Amniotic stem cell (primary cell): ENCODE measurements at places on chromosomes 4 and X.

GRCh38 chr4:158202481-158202880, 7.8 kb upstream of the TMEM144 start:
- DNase-seq: no peak

GRCh38 chr4:183960962-183961541, 55.9 kb downstream of the STOX2 start:
- no peak for DNase-seq

GRCh38 chr4:18318682-18319388, 297.3 kb upstream of the LCORL start:
- no peak for DNase-seq

DNA sequence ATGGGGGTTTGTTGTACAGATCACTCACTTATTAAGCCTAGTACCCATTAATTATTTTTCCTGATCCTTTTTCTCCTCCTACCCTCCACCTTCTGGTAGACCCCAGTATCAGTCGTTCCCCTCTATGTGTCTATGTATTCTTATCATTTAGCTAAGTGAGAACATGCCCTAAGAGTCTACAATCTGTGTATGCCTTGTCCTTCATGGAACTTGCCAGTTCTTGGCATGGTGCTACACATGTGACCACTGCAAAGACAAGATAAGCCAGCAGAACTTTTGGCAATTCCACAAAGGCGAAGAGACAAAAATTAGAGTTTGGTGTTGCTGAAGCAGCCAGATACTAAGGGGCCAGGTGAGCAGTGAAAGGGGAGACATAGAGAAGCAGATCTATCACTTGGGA, 101.3 kb downstream of the CORIN start:
- DNase-seq: no peak

- DNase-seq: no peak
Measured at GRCh38 chrX:78123190-78123589, 16.3 kb downstream of the TAF9B start.

- DNase-seq: no peak
Measured at GRCh38 chrX:107716118-107716684, 59.4 kb downstream of the TSC22D3 start.

- no peak for DNase-seq
Measured at GRCh38 chr4:150647008-150647407, 65.1 kb downstream of the MAB21L2 start.

DNA sequence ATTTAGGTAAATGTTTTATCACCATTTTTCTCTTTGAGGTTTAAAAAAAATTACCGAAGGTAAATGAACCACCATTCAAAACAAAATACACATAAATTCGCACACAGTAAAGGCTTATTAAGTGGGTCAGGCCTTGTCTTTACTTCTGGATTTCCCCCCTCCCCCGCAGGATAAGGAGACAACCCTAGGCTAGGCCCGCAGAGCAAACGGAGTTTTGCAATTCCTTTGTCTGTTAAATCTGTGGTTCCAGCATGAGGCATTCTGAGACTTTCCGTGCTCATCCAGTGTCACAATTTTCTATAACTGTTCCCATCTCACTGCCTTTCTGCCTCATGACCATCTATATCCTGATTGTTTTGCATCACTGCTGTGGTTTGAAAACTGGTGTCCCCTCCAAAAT, 307.4 kb downstream of the DCHS2 start:
- no peak for DNase-seq

GRCh38 chr4:84924434-84924833, 42.1 kb downstream of the WDFY3 start:
- DNase-seq: no peak

DNA sequence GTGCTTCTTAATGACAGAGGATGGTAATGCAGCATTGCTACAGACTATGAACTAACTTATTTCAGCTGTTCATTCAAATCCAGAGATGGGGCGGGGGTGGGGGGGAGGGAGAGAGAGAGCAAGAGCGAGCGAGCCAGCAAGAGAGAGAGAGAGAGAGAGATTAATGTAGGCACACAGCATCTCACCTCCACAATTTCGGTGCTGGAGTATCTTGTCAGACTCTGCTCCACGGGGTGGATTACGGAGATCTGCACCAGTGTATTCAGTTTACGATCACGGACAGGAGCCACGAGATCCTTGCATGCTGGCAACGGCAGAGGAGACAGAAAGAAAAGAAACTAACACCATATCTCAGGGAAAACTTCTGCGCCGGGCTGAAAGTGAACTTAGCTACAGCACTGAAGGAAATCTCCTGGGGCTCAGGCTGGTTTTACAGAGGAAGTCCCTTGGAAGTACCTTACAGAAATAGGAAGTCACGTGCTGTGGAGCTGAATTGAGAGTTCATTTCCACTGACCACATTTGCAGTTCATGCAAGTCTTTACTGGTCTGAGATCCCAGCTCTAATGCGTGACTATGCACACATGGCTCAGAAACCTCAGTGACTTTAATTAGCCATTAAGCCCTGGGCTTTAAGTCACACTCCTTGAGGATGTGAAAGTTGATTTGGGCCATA, 440.9 kb downstream of the INPP4B start:
- peak; percentile 74 for DNase-seq

GRCh38 chr4:55121246-55121645, 4.1 kb downstream of the KDR start:
- no peak for DNase-seq

GRCh38 chrX:506341-506740, 119.6 kb upstream of the PPP2R3B start:
- no peak for DNase-seq

GRCh38 chrX:136920001-136920400, 39.5 kb upstream of the RBMX start:
- DNase-seq: no peak

DNA sequence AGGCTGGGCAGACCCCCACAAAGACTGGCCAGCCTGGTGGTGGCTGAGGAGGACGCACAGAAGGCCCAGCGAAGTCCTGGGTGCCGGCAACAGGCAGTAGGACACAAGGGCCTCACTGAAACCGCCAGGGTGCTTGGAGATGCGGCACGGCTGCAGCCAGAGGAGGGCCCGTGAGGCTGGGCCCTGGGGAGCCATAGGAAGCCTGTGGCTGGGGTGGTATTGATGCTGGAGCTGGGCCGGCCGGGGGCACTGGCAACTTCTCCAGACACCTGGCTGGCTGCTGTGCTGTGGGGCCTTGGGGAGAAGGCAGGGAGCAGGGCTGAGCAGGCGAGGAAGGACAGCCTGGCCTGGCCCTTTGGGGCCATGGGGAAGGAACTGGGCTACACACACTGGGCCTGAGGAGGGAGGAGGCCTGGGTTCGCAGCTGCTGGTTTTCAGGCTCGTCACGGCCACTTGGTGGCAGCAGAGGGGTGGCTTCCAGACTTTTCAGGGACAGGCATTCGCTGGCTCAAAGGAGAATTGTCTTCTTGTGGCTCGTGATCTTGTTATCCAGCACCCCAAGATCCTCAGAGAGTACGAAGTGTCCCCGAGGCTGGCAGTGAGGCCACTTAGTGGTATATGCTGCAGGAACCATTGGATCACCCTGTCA, 37.2 kb downstream of the ATP2B3 start:
- no peak for DNase-seq

- DNase-seq: no peak
Measured at GRCh38 chr4:124854968-124855367, 142.4 kb upstream of the ANKRD50 start.

DNA sequence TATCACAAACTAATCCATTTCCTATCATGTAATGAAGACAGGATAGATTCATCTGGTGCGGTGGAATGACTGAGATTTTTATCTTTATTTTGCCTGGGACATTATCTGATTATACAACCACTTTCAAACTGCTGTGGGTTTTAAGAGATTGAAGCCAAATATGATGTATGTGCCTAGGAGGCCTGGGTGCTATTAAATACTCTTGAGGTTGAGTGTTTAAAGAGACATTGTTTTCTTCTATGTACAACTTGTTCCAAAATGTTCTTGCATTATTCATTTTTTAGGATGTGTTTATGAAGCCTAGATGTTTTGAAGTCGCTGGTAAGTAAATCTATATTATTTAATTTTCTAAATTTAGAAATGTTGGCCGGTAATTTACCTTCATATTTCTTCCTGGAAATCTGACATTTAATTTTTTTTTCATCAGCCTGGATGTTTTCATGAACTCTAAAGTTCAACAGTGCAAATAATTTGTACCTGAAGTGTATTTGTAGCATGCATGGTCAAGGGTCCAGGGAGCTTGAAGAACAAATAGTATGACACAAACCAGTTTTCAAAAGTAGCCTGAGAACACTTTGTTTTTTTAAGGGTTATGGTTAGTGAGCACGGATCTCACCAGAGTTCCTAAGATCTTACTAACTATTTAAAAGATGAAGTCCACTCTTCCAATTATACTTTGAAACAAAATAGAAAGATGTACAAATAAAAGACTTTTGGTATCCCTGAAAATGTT, 72.8 kb upstream of the ATP8A1 start:
- no peak for DNase-seq

GRCh38 chr4:174213731-174214100, 69.8 kb downstream of the FBXO8 start:
- no peak for DNase-seq

- DNase-seq: no peak
Measured at GRCh38 chr4:83307920-83308319, 23.3 kb upstream of the COQ2 start.

GRCh38 chr4:85274955-85275354, 200.0 kb upstream of the ARHGAP24 start:
- DNase-seq: no peak

DNA sequence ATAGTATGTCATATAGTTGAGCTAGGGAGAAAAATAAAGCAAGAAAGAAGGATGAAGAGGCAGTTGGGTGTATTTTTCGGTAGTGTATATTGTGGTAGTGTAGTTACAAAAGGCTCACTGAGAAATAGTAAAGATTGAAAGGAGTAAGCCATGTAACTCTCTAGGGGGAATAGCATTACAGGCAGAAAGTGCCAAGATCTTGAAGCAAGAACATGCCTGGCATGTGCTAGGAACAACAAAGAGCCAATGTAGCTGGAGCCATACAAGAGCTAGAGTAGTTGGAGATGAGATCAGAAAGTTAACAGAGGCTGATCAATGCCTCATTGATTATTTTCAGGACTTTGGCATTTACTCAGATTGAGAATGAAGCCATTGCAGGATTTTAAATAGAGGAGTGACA, 3.0 kb downstream of the ABCE1 start:
- DNase-seq: no peak

GRCh38 chrX:35711281-35711680, 86.9 kb upstream of the MAGEB16 start:
- no peak for DNase-seq

DNA sequence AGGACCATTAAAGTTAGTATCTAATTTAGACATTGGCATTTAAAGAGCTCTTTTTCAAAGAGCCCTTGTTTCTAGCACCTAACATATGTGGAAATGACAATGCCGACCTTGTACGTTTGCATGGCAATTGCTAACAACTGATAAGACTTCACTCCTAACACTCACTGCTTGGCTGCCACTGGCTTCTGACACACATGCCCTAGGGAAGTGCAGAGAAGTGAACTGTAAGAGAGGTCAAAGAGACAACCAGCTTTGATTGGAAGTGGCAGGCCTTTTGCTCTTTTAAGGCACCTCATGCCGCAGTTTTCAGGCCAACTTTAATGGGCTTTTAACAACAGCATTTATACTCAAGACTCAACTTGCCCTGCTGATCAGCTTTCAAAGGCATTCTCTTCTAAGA, 158.4 kb downstream of the RAB28 start:
- no peak for DNase-seq

GRCh38 chrX:107827852-107828251, 2.2 kb downstream of the MID2 start:
- DNase-seq: no peak

DNA sequence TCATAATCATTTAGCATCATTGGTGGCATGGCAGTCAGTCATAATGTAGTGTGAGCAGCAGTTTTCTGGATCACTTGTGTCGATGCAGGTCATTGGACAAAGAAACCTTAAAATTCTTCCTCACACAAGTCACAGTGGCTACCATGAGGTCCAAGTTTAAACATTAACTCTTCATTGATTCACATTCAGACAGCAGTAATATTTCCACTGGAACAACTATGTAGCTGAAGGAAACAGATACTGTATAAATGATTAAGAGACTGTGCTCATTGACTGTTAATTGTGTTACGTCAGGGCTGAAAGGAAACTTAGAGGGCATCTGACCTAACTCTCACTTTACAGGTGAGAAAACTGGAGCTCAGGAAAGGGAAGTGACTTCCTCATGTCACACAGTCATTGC, 261.8 kb downstream of the KLHL13 start:
- DNase-seq: no peak

DNA sequence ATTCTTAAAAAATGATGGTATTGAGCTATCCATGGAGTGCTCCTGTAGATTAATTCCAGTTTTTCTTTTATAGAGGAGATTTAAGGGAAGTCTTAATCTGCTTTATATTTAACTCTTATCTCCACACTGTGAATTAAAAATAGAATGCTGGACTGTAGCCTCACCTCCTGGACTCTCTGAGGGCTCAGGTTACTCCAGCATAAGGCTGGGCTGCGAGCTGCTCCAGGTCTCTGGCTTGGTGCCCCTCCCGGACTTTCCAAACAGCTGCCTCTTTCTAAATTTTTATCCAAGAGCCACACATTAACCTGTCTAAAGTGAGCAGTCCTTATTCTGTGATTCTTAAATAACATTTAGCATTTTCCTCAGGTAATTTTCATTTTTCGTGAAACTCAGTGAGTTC, 218.7 kb upstream of the JADE1 start:
- DNase-seq: no peak

DNA sequence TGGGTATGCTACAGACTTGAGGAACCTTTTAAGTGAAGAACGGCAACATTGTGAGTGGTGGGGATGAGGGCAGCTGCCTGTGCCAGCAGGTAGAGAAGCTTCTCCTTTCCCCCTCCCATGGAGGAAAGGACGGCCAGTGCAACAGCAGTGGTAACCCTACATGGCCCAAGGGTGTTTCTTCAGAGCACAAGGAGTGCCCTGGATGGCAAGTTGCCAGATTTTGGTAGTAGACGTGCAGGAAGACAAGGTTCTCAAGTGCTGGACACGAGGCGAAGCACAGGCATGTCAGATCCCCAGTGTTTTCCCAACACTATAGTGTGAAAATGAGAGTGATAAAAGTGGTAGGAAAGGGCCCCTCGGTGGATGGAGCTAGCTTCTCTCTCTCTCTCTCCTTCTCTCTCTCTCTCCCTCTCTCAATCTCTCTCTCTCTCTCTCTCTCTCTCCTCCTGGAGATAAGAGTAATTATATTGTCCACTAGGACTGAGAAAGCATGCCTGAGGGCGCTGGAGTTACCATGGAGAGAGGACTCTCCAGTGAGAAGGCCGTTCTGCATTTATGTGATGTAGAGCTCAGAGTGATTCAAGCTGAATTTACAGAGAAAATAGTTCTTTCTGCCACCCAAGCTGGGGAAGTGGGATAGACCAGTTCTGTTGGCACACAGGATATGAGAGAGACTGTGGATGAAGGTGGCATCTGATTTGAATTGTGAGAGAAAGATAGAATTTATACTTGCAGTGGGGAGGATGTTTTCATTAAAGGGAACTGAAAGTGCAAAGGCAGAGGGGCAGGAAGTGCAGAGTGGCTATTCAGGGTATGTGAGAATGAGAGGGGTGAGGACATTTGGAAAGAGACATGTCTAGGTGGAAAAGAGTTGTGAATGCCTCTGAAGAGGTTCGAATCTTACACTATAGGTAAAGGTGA, 25.7 kb upstream of the TRPC3 start:
- DNase-seq: no peak

GRCh38 chrX:94454606-94455005, 780.6 kb downstream of the FAM133A start:
- DNase-seq: no peak

- DNase-seq: no peak
Measured at GRCh38 chr4:139154952-139155557, 22.0 kb downstream of the ELF2 start.

- no peak for DNase-seq
Measured at GRCh38 chrX:24332878-24333277, 19.0 kb upstream of the SUPT20HL2 start.

- DNase-seq: no peak
Measured at GRCh38 chrX:133177202-133177601, 41.0 kb downstream of the TFDP3 start.
